Epithelial cell of proximal tubule (primary cell): ENCODE measurements at places on chromosomes 7 and 10. TPM values are rescaled to one million over a fixed set of nuclear protein-coding genes. Genes with fewer than 3 reads are reported as not detected.

The XPNPEP1 gene
- total RNA-seq: 98.1 and 191 TPM in 2 replicates

The FAM25G gene
- total RNA-seq: not detected in 2 replicates

The SUN3 gene
- total RNA-seq: 0.43 TPM in 1 of 2 replicates, not detected in the other

The TBXAS1 gene
- 11.1 and 20.0 TPM in 2 replicates for total RNA-seq

The GHITM gene
- 174 and 187 TPM in 2 replicates for total RNA-seq

The SLC18A2 gene
- total RNA-seq: 0.40 and 0.72 TPM in 2 replicates

The CRYGN gene
- total RNA-seq: not detected in 2 replicates

The PAX2 gene
- total RNA-seq: 7.5 and 20.2 TPM in 2 replicates

The EFCAB10 gene
- 0.07 TPM in 1 of 2 replicates, not detected in the other for total RNA-seq
